ENCODE measurements at places on chromosomes 7 and 10. TPM values are rescaled to one million over a fixed set of nuclear protein-coding genes. Genes with fewer than 3 reads are reported as not detected.

Gene GRID2IP
- 0.88 TPM for total RNA-seq

Gene COBL
- total RNA-seq: 25.6 TPM

Gene IFIT3
- 13.3 TPM for total RNA-seq

Gene FBXO24
- total RNA-seq: 2.8 TPM

Gene FAM13C
- 1.8 TPM for total RNA-seq

Gene IMMP2L
- total RNA-seq: 16.5 TPM

Gene ATOH7
- not detected for total RNA-seq

Gene ZP3
- total RNA-seq: 4.3 TPM

Gene PITX3
- total RNA-seq: not detected

Gene SPDYE11
- not detected for total RNA-seq

Gene CCDC7
- 30.5 TPM for total RNA-seq

Gene LOXL4
- total RNA-seq: 1.6 TPM

- no peaks in the 10 kb centered on the region for H3K27me3 ChIP-seq
- no peak overlapping the region for H3K27ac ChIP-seq
- no peaks in the 10 kb centered on the region for H3K4me1 ChIP-seq
- no peak overlapping the region for H3K4me3 ChIP-seq
- DNase-seq: no peak
Measured at GRCh38 chr10:15539262-15539661, 168.2 kb upstream of the FAM171A1 start.

DNA sequence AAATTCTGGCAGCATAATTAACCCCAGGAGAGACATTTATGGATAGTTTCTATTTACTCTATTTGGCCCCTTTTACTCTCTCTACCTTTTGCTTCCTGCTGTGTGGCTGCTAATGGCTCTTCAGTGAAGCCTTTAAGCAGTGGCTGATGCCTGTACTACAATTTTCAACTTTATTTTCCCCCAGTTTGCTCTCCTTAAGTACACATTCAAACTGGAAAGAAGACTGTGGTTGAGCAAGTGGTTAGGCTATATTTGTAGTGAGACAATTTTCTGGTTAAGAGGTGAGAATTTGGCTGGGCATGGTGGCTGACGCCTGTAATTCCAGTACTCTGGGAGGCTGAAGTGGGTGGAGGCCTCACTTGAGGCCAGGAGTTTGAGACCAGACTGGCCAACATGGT is 8.5 kb upstream of the RSBN1L start:
- no peaks in the 10 kb centered on the region for H3K27me3 ChIP-seq
- H3K4me1 ChIP-seq: peaks cover 6% of the 10 kb centered on the region
- H3K36me3 ChIP-seq: no peaks in the 10 kb centered on the region
- no peak for DNase-seq

GRCh38 chr7:132248841-132249240 is 327.4 kb downstream of the PLXNA4 start:
- no peak overlapping the region for H3K27ac ChIP-seq
- DNase-seq: no peak
- H3K27me3 ChIP-seq: no peaks in the 10 kb centered on the region
- H3K4me3 ChIP-seq: no peak overlapping the region

DNA sequence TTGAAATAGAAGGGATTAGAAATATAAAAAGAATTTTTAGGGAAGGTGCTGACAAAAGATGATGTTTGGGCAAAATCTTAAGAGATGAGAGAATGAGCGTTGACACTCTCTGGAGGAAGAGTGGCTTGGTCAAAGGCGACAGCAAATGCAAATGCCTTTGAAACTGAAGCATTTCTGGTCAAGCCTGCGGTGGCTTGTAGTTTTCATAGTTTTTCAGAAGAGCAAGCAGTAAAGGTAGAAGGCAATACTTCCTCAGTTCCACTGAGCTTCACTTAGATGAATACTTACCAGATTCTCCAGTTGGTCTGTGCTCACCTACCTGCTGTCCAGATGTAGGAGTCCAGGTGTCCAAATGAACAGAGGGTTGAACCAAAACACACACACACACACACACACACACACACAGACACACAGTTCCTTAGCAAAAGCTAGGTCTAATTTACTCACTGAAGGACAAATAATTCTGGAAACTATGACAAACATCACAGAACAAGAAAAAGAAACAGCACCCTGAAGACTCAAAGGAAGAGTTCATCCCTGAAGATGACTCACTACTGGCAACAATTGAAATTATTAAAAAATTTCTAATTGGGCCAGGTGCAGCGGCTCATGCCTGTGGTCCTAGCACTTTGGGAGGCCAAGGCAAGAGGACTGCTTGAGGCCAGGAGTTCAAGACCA is 12.1 kb upstream of the STK17A start:
- H3K36me3 ChIP-seq: no peaks in the 10 kb centered on the region
- no peak for DNase-seq
- H3K4me3 ChIP-seq: no peak overlapping the region
- H3K27me3 ChIP-seq: no peaks in the 10 kb centered on the region

DNA sequence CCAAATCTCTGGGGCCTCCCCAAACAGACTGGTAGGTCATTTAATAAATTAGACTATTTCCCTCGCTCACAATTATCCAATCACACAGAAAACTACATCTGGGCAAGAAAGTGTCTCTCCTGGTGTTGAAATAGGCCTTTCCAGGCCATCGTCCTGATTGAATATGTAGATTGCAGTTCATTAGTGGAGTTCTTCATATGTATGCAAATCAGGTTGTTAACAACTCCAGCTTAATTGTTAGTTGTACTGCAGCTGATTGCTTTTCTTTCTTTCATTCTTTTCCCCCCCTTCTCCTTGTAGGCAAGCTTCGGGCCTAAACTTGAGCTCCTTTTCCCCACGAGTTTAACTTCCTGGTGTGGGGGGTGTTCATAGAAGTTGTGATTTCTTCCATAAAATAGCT is 359.1 kb upstream of the GALNT17 start:
- no peaks in the 10 kb centered on the region for H3K4me1 ChIP-seq
- no peak overlapping the region for H3K4me3 ChIP-seq
- H3K36me3 ChIP-seq: no peaks in the 10 kb centered on the region
- no peaks in the 10 kb centered on the region for H3K27me3 ChIP-seq
- DNase-seq: no peak

- no peak overlapping the region for H3K4me3 ChIP-seq
- no peaks in the 10 kb centered on the region for H3K4me1 ChIP-seq
- H3K36me3 ChIP-seq: no peaks in the 10 kb centered on the region
- H3K27ac ChIP-seq: no peak overlapping the region
Measured at GRCh38 chr10:95241533-95241932, 47.5 kb downstream of the ACSM6 start.

GRCh38 chr7:84191842-84192241 is 2.7 kb downstream of the SEMA3A start:
- no peaks in the 10 kb centered on the region for H3K36me3 ChIP-seq
- no peak overlapping the region for H3K27ac ChIP-seq
- H3K4me1 ChIP-seq: no peaks in the 10 kb centered on the region
- DNase-seq: no peak

DNA sequence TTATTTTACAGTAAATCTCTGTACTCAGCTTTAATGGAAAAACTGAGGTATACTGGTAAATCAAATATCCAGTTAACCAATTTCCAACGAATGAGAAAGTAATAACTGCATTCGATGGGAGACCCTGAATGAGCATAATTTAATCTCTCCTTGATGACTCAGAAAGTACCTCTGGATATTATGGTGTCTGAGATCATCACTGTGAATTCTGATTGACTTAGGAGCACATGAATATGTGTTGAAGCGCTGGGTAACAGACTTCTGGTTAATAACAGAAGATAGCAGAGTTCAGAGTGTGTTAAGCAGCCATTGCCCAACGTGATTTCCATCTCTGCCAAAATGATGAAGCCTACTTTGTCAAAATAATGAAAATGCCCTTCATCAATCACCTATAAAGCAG is 116.6 kb downstream of the NRP1 start:
- no peaks in the 10 kb centered on the region for H3K4me1 ChIP-seq
- DNase-seq: no peak
- no peak overlapping the region for H3K27ac ChIP-seq
- H3K36me3 ChIP-seq: no peaks in the 10 kb centered on the region
- H3K4me3 ChIP-seq: no peak overlapping the region

- no peaks in the 10 kb centered on the region for H3K27me3 ChIP-seq
- H3K4me1 ChIP-seq: no peaks in the 10 kb centered on the region
- no peak overlapping the region for H3K27ac ChIP-seq
Measured at GRCh38 chr10:110387983-110388686, 83.4 kb upstream of the SMNDC1 start.

DNA sequence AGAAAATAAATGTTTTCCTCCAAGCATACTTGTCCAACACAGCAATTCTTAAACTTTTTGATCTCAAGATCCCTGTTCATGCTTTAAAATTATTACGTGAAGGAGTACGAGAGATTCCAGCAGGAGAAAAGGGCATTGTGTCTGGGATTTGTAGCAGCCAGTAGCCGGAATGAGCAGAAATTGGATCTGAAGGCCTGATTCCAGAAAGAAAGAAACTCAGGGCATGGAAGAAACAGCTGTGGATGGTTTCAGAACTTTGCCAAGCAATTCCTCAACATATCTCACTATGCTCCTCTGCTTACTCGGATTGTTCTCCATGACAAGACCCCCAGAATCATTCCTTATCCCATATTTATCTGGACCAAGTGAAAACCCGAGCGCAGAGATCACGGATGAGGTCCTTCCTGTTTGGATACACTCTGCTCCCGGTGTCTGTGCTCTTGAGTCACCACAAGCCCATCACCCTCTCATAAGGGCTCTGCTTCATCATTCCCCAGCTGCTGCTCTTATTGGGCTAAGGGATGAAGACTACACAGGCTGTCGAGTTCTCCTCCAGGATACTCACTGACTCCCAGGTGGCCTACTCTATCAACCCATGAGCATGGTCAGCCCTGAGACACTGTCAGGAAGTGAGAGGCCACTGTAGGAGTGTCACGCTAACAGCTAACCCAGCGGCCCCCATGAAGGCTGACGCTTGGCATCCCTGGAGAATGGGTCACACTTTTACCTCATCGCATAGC is 121.0 kb upstream of the LANCL2 start:
- no peak for DNase-seq
- H3K4me3 ChIP-seq: no peak overlapping the region
- no peaks in the 10 kb centered on the region for H3K27me3 ChIP-seq
- H3K36me3 ChIP-seq: no peaks in the 10 kb centered on the region
- no peak overlapping the region for H3K27ac ChIP-seq
- H3K4me1 ChIP-seq: no peaks in the 10 kb centered on the region

GRCh38 chr7:105639667-105640493 is 58.6 kb upstream of the EFCAB10 start:
- no peaks in the 10 kb centered on the region for H3K27me3 ChIP-seq
- no peaks in the 10 kb centered on the region for H3K4me1 ChIP-seq
- peaks cover 54% of the 10 kb centered on the region for H3K36me3 ChIP-seq

- H3K27me3 ChIP-seq: no peaks in the 10 kb centered on the region
- no peak for DNase-seq
- H3K4me1 ChIP-seq: no peaks in the 10 kb centered on the region
- H3K4me3 ChIP-seq: no peak overlapping the region
- no peaks in the 10 kb centered on the region for H3K36me3 ChIP-seq
- H3K27ac ChIP-seq: no peak overlapping the region
Measured at GRCh38 chr7:53768186-53768585, 732.8 kb downstream of the POM121L12 start.

- DNase-seq: peak; percentile 17
- H3K27me3 ChIP-seq: no peaks in the 10 kb centered on the region
- no peak overlapping the region for H3K27ac ChIP-seq
- H3K4me3 ChIP-seq: no peak overlapping the region
Measured at GRCh38 chr7:76069238-76069638, 21.3 kb downstream of the MDH2 start.

GRCh38 chr10:71918992-71919391 is 45.2 kb upstream of the CHST3 start:
- no peak for DNase-seq
- H3K36me3 ChIP-seq: no peaks in the 10 kb centered on the region
- H3K4me3 ChIP-seq: no peak overlapping the region
- H3K27me3 ChIP-seq: no peaks in the 10 kb centered on the region
- no peaks in the 10 kb centered on the region for H3K4me1 ChIP-seq
- no peak overlapping the region for H3K27ac ChIP-seq

DNA sequence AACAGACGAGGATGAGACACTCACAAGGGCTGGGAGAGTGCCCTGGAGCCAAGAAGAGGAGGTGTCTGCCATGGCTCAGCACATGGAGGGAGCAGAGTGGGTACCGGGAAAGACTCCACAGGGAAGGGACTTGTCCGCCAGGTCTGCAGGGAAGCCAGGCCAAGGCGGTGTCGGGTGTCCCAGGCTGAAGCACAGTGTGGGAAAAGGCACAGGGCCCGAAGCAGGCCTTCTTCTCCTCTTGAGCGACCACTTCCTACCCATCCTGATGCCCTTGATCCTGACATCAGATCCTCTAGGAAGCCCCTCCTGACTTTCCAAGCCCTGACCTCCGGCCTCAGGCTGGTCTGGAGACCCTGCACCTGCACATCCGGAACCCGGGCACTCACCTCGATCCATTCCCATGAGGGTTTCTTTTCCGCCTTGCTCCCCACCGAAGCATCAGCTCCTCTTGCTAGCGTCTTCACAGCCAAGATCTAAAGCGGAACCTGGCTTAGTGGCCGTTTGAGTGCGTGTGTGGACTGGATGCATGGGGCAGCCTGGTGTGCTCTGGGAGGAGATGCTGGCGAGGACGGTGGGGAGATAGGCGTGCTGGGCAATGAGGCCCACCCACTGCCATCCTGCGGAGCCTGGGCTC is 8.5 kb downstream of the CALML3 start:
- H3K27me3 ChIP-seq: no peaks in the 10 kb centered on the region
- DNase-seq: no peak
- H3K36me3 ChIP-seq: no peaks in the 10 kb centered on the region
- H3K4me1 ChIP-seq: no peaks in the 10 kb centered on the region

- no peak for DNase-seq
- no peak overlapping the region for H3K27ac ChIP-seq
- H3K36me3 ChIP-seq: no peaks in the 10 kb centered on the region
- H3K4me3 ChIP-seq: no peak overlapping the region
Measured at GRCh38 chr7:81560708-81561107, 209.1 kb downstream of the HGF start.

- H3K4me3 ChIP-seq: no peak overlapping the region
- H3K4me1 ChIP-seq: no peaks in the 10 kb centered on the region
- no peak overlapping the region for H3K27ac ChIP-seq
- H3K36me3 ChIP-seq: no peaks in the 10 kb centered on the region
- peak; percentile 37 for DNase-seq
- no peaks in the 10 kb centered on the region for H3K27me3 ChIP-seq
Measured at GRCh38 chr10:43039624-43040481, 37.0 kb upstream of the RET start.

- no peak overlapping the region for H3K27ac ChIP-seq
- H3K36me3 ChIP-seq: no peaks in the 10 kb centered on the region
- no peaks in the 10 kb centered on the region for H3K27me3 ChIP-seq
- DNase-seq: no peak
- peaks cover 12% of the 10 kb centered on the region for H3K4me1 ChIP-seq
- H3K4me3 ChIP-seq: no peak overlapping the region
Measured at GRCh38 chr7:73621168-73622063, 2.9 kb downstream of the MLXIPL start.
